ENCODE measurements at places on chromosomes 5 and 9. TPM values are rescaled to one million over a fixed set of nuclear protein-coding genes. Genes with fewer than 3 reads are reported as not detected.

MATR3 gene
- 600 TPM for polyA plus RNA-seq

CCL27 gene
- 0.28 TPM for polyA plus RNA-seq

GPSM1 gene
- 30.7 TPM for polyA plus RNA-seq

PLCXD3 gene
- 0.63 TPM for polyA plus RNA-seq

LRRC19 gene
- 11.9 TPM for polyA plus RNA-seq

JAKMIP2 gene
- 5.4 TPM for polyA plus RNA-seq

OR1J2 gene
- polyA plus RNA-seq = not detected

SPATA6L gene
- 2.5 TPM for polyA plus RNA-seq

GRCh38 chr9:131755541-131756198 lies 15.8 kb upstream of the RAPGEF1 start:
- DNase-seq = no peak

DNA sequence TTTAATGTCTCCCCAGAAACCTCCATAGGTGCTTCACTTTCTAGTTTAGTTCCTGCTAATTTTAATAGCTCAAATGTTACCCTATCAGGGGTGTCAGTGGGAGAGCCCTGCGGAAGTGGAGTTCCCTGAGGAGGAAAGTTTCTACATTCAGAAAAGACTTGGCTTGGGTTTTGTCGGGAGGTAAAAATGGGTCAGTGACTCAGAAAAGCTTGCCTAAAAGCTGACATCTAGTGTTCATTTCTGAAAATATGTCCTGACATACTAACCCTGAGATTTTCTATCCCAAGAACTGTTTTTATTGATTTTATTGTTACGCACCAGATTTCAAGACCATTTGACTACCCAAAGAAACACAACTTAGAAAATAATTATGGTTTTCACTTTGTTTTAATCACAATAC lies 40.9 kb upstream of the GLDC start:
- DNase-seq = no peak

DNA sequence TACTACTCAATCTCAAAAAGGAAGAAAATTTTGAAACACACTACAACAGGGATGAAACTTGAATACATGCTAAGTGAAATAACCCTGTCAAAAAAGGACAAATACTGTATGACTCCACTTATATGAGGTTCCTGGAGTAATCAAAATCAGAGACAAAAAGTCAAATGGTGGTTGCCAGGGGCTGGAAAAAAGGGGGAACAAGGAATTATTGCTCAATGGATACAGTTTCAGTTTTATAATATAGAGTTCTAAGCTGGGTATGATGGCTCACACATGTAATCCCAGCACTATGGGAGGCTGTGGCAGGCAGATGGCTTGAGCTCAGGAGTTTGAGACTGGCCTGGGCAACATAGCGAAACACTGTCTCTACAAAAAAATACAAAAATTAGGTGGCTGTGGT lies 29.0 kb downstream of the ETF1 start:
- no peak for DNase-seq

DNA sequence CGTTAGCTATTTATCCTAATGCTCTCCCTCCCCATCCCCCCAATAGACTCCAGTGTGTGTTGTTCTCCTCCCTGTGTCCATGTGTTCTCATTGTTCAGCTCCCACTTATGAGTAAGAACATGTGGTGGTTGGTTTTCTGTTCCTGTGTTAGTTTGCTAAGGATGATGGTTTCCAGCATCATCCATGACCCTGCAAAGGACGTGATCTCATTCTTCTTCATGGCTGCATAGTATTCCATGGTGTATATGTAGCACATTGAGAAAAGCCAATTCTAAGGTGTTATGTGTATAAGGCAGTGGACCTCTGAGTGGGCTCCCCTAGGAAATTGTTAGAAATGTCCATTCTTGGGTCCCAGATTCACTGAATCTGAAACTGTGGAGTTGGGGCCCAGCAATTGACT lies 103.1 kb upstream of the MYO10 start:
- no peak for DNase-seq

DNA sequence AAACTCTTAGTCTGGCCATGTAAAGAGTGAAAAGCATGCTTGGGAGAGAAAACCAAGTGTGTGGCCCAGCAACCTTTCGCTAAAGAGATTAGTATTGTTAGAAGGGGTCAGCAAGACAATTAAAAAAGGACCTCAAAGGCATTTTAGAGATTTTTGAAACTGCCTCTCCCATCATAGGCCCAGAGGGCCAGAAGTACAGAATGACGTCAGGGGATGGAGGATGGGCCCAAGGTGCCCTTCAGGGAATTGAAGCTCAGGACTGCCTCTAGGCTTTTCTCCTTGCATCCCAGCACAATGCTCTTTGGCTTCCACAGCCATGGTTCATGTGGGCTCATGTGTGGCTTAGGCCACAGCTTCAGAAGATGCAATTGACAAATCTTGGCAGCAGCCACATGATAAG lies 287.0 kb upstream of the COX7C start:
- DNase-seq = no peak

DNA sequence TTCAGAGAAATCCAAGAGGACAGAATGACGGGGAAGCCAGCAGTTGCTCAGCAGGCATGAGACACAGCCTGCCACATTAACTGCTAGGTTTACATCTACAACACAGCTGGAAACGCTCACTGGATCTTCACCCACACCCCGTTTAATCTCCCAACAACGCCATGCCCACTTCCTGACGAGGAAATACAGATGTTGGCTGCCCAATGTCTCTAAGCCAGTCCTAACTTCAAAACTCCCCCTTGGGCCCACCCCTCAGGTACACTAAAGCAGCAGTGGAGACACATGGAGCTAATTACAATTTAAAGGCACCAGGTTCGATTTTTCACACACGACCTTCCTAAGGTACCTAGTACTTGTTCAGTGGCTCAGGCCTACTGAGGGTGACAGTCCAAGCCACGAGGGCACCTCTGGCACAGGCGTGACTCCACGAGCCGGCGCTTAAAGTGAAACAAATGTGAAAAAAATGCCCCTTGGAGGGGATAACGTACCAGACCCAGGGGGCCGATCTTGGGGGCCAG lies 904 bp downstream of the RPL12 start:
- DNase-seq = no peak

DNA sequence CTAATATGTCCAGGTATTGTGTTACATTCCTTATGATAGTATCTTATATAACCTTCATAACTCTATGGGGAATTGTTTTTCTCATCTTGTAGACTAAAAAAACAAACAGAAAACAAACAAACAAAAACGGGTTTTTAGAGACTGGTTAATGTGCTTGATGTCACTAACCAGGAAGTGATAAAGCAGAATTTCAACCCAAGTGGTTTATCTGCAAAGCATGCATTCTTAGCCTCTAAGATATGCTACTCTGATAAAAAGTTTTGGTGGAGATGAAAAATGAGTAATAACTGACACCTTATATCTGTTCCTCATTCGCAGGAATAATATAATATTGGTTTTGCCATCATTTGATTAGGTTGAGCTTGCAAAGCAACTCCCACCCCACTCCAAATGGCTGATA lies 53.4 kb downstream of the PUM3 start:
- DNase-seq = no peak

DNA sequence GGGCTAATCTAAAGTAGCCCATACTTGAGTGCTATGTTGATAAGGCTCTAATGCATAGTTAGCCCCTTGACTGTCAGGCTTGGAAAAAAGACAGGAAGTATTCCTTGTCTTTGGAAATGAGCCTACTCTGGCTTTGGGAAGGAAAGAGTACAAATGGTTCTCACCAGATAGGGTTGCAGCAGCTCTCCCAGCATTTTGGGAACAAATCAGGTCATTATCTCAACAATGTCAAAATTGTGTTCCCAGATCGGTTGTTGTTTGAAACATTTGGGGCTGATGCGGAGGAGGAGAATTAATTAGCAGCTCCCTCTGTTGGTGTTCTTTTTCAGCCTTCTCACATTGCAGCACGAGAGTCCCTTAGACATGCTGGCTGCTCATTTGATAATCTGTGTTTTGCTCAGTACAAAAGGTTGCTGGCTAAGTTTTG lies 294.7 kb upstream of the DMRT1 start:
- DNase-seq = peak; percentile 65

GRCh38 chr9:90846770-90847419 lies 45.3 kb downstream of the SYK start:
- DNase-seq = no peak

GRCh38 chr9:3151672-3152576 lies 308.0 kb upstream of the PUM3 start:
- no peak for DNase-seq

DNA sequence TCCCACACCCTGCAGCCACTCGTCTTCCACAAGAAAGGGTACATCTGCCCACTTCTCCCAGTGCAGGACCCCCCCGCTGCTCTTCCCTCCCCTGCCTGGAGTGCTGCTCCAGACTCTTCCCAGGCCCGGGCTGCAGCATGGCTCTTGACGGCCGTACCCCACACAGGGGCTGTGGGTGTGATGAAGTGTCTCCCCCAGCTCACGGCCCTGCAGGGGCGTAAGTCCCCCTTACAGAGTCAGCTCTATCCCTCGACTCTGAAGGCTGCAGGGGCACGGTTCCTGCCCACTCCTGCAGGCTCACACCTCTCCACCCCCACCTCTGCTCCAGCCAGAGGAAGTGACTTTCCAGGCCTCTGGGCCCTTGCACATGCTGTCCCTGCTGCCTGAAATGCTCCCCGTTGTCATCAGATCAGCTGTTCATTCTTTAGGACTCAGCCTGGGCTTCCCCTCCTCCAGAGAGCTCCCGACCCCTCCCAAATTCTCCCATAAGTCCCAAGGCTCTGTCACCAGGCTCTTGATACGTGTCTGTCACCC lies 180.6 kb upstream of the IER5L start:
- no peak for DNase-seq

DNA sequence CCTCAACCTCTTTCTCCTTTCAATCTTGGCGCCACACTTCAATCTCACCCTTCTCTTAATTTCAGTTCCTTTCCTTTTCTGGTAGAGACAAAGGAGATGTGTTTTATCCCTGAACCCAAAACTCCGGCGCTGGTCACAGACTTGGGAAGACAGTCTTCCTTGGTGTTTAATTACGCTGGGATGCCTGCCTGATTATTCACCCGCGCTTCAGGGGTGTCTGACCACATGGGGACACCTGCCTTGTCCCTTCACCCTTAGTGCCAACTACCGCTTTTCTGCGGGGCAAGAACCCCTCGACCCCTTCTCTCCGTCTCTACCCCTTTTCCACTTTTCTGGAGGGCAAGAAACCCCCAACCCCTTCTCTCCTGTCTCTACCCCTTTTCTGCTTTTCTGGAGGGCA lies 261.1 kb downstream of the SMARCA2 start:
- DNase-seq = no peak

GRCh38 chr5:172412724-172413286 lies 41.5 kb downstream of the SH3PXD2B start:
- DNase-seq = no peak

DNA sequence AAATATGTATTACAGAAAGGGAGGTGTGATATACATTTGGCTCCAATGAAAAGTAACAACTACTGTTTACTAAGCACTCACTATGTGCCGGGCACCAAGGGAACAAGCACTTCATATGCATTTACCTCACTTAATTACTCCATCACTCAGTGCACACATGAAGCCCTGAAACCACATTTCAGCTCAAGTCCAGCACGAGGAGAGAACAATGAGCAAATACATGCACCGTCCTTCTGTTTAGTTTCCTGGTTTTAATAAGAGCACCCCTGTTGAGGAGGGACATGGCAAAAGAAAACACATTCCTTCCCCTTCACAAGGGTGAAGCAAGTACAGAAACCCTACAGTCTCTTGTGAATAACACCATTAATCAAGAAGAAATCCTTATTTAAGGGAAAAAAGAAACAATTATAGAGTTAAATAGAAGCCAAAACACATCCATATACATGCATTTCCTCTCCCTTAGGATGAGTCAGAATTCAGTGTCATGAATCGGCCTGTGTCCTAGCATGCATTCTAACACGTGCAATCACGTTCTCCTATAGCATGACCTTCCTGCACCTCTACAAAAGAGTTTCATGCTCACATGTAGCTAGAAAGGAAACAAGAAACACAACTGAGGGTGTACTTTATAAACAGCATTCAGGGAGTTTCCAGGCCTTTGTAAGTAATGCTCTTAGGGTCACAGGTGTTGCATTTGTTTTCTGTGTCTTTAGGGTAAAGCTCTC lies 411.6 kb downstream of the BNC2 start:
- DNase-seq = no peak

DNA sequence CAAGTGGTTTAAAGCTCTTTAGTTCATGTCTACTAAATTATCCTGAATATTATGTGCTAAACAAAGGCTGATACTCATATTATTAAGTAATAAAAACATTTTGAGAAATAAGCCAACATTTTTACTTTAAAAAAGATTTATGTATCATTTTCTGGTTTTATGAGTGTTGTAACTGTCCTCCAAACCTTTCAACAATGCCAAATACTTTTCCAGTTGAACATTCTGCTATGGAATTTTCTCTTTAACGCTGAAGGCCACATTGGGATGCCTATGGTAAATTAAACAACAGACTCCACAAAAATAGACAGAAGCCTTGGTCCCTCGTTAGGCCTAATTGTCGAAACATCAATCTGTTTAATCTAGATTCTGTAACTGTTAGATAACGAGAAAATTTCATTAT lies 131.3 kb downstream of the GLIS3 start:
- no peak for DNase-seq

DNA sequence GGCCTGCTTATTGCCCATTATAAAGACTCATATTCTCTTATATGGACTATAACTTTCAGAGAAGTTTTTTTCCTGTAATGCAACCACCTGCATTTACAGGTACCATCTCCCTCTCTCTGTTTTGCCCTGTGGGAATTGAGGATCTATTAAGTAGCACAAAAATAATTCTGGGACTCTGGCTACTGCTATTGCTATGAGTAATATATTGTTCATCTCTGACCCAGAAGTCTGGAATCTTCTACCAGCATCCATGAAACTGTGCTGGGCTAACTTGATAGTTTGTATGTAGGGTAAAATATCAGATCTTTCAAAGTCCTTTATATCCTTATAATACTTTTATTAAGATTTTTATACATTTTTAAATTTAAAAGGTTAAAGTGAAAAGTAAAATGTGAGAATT lies 607.2 kb downstream of the EFNA5 start:
- DNase-seq = no peak

DNA sequence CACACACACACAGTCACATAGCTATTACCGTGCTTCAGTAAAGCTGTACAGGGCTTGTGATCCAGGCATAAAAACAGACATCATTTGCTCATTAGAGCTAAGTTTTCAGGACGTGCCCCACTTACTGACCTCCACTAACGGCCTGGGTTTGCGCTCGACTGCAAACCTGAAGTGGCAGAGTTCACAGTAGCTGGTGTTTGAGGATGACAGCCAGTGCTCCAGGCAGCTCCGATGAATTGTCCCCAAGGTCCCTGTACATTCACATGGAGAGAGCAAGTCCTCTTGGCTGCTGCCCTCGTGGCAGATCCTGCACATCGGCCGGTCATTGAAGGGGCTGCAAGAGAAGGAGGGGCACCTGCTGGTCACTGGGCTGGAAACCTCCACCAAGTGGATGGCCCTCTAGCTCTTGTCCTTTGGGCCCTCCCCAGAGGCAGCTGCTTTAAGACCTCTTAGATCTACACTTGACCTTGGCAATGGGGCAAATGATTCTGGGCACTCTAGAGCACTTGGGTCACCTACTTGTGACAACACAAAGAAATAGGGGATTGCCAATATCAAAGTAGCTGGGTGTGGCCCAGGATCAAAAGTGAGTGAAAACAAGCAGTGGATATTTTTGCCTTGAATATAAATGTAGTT lies 115.4 kb downstream of the MARCHF3 start:
- no peak for DNase-seq
